ENCODE measurements at places on chromosomes 2 and 18. TPM values are rescaled to one million over a fixed set of nuclear protein-coding genes. Genes with fewer than 3 reads are reported as not detected.

DNA sequence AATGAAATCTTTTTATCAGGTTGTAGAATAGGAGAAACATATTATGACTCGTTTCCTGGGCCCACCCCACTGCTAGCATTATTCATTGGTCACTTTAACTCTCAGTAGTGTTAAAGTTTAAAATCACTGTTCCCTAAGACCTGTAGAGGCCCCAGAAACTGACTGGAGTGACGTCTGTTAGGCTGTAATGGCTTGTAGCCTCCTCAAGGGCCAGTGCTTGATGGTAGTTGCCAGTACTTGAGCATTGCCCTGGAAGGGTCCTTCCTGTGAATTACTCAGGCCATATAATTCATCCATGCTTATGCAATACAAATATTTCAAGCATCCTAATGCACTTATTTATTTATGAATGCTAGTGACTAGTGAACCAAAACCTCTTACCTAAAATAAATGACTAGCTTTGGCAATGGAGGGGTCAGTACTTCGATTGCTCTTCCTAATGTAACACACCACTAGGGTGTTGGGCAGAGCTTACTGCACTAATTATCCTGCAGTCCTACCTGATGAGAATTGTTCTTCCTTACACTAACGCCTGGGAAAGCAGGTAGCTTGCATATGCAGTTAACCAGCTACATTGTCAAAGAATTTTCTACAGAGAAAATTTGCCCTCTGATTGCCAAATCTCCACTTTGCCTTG, 31.2 kb downstream of the ARHGAP25 start:
- no peak overlapping the region for H3K4me3 ChIP-seq
- H3K4me1 ChIP-seq: peaks cover 17% of the 10 kb centered on the region
- no peak overlapping the region for H3K27ac ChIP-seq
- H3K27me3 ChIP-seq: no peaks in the 10 kb centered on the region

GRCh38 chr2:36528274-36528673, 69.7 kb downstream of the FEZ2 start:
- no peak overlapping the region for H3K27ac ChIP-seq
- H3K27me3 ChIP-seq: no peaks in the 10 kb centered on the region
- H3K4me1 ChIP-seq: no peaks in the 10 kb centered on the region
- H3K36me3 ChIP-seq: no peaks in the 10 kb centered on the region

DNA sequence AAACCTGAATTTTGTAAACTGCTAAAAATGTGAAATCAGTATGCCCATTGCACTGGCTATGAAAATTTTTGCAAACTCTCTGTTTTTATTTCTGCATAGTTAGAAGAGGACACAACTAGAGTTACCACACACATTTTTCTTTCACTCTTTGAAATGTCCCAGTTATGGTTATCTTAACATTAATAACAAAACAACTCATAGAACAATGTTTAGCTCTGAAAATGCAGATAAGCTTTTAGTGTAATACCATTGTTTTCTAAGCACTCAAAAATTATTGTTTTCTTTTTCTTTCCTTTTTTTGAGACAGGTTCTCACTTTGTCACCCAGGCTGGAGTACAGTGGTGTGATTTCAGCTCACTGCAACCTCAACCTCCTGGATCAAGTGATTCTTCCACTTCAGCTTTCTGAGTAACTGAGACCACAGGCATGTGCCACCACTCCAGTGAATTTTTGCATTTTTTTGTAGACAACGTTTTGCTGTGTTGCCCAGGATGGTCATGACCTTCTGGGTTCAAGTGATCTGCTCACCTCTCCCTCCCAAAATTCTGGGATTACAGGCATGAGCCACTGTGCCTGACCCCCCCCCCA, 1204.5 kb upstream of the ZEB2 start:
- H3K4me3 ChIP-seq: no peak overlapping the region
- H3K27ac ChIP-seq: no peak overlapping the region
- H3K27me3 ChIP-seq: no peaks in the 10 kb centered on the region
- peaks cover 6% of the 10 kb centered on the region for H3K4me1 ChIP-seq
- no peak for DNase-seq
- no peaks in the 10 kb centered on the region for H3K36me3 ChIP-seq

DNA sequence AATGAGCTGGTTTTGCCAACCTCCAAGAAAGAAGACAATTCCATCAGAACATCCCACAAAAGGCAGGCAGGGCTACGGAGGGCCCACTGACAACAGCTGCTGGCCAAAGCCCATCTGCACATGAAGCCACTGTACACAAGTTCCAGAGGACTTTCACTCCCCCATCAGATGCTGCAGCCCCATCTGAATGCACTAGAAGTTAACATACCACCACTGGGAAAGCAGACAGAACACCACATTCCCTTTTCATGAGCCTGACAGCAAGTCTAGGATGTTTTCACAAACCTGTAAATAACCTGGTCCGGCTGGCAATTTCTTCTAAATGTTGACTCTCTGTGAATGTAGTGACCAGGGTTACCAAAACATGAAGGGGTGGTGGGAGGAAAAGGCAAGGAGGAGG, 41.5 kb downstream of the CCBE1 start:
- H3K4me1 ChIP-seq: no peaks in the 10 kb centered on the region
- no peak for DNase-seq
- no peaks in the 10 kb centered on the region for H3K36me3 ChIP-seq
- peaks cover 3% of the 10 kb centered on the region for H3K27me3 ChIP-seq

- no peaks in the 10 kb centered on the region for H3K27me3 ChIP-seq
- no peaks in the 10 kb centered on the region for H3K36me3 ChIP-seq
- H3K4me1 ChIP-seq: no peaks in the 10 kb centered on the region
- H3K4me3 ChIP-seq: no peak overlapping the region
- no peak overlapping the region for H3K27ac ChIP-seq
These were observed 1293.7 kb upstream of the FAM98A start for GRCh38 chr2:34892766-34893165.

DNA sequence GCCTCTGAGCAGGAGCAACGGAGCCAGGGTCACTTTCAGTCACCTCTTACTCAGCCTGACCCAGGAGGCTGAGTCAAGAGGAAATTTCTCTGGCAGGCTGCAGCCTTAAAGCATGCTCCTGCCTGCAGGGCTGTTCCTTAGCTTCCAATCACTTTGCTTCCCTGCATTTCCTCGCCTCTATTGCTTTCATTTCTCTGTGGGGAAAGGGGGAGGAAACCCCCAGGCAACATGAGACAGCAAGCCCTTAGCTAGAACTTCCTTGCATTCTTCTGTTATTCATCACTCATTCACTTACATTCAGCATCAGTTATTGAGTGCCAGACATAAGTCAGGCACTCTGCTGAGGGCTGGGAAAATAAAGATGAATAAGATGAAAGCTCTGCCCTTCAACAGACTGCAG, 13.0 kb downstream of the XDH start:
- H3K36me3 ChIP-seq: peaks cover 4% of the 10 kb centered on the region
- DNase-seq: no peak
- H3K27me3 ChIP-seq: no peaks in the 10 kb centered on the region
- H3K4me1 ChIP-seq: no peaks in the 10 kb centered on the region
- H3K27ac ChIP-seq: no peak overlapping the region
- H3K4me3 ChIP-seq: no peak overlapping the region

DNA sequence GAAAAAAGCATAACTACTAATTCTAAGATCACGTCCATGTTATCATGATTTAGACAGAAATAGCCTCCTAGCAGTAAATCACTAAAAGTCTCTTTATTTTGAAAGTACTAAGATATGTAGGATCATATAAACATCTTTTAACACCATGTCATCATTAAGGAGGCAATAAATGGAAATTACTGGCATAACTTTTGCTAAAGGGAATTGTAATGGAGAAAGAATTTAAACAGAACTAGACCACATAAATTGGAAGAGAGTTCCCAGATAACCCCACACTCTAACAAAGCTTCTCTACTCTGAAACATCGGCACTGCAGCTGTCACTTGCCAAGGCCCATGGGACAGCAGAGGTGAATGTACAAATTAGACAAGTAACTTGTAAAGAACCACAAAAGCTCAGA, 29.5 kb downstream of the STK39 start:
- peaks cover 4% of the 10 kb centered on the region for H3K4me1 ChIP-seq
- no peak for DNase-seq
- H3K4me3 ChIP-seq: no peak overlapping the region
- no peak overlapping the region for H3K27ac ChIP-seq

DNA sequence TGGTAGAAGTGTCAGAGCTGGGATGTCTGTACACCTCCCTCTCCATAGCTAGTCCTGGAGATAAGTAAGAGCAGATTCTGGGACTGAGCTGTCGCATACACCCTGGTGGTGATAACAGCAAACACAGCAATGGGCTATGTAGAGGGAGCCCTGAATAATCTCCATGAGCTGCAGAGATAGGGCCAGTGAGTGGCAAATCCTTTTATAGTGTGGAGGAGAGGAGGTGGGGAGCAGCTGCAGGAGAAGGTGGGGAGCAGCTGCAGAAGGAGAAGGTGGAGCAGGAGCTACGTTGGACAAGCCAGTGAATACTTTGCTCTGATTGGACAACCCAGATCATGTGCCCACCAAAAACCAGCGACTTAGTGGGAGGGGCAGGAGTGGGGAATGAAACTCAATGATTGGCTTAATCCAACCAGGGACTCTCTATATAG, 85.5 kb downstream of the TMEM247 start:
- no peaks in the 10 kb centered on the region for H3K27me3 ChIP-seq
- no peak overlapping the region for H3K4me3 ChIP-seq
- H3K27ac ChIP-seq: no peak overlapping the region
- no peak for DNase-seq

DNA sequence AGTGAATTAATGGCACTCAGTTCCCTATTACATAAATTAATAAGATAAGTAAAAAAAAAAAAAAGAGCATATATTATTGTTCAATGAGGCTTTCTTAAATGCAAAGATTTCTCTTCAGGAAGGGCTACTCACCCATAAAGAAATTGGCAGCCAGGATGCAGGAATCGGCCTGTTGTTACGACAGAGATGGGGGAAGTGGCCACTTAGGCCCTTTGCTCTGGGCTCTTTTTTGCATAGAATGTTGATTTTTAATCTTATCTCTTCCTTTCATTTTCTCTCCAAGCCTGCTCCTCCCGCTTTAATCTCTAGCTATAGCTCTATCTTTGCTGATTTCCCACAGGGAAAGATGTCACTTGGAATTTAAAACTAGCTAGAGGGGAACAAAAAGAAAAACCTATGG, 391.8 kb upstream of the CRIM1 start:
- peaks cover 4% of the 10 kb centered on the region for H3K36me3 ChIP-seq
- no peaks in the 10 kb centered on the region for H3K27me3 ChIP-seq

- no peaks in the 10 kb centered on the region for H3K36me3 ChIP-seq
- peaks cover 2% of the 10 kb centered on the region for H3K27me3 ChIP-seq
- DNase-seq: no peak
- H3K27ac ChIP-seq: no peak overlapping the region
These were observed 119.5 kb downstream of the NCK2 start for GRCh38 chr2:105864262-105864661.

- no peak for DNase-seq
- H3K4me3 ChIP-seq: no peak overlapping the region
- no peak overlapping the region for H3K27ac ChIP-seq
- peaks cover 32% of the 10 kb centered on the region for H3K4me1 ChIP-seq
These were observed 111.3 kb downstream of the LNPK start for GRCh38 chr2:175890636-175891242.

DNA sequence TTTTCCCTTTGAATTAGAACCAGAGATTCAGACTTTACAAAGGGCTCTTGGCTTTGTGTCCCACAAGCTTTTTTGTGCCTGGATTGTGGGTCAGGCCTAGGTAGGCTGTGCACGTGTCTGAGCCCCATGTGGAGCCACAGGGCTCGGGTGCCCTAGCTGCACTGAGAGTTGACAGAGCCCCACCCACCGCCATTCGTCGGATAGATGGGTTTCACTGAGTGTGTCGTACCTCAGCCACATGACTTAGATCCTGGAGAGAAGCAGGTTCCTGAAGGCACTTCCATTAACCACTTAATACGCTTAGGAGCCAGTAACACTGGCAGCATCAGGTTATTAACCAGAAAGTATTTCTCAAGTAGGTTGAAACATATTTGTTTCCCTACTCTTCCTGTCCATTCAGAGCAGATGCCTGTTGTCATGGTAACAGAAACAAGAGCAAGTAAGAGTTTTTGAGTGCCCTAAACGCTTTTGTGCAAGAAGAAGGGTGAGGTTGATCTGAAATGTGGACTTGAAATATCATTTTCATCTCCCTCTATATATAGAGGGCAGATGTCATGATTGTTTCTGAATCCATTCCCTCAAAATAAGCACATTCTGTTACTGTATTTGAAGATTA, 30.0 kb downstream of the ADCYAP1 start:
- H3K4me1 ChIP-seq: peaks cover 1% of the 10 kb centered on the region
- H3K36me3 ChIP-seq: no peaks in the 10 kb centered on the region
- DNase-seq: no peak

GRCh38 chr2:105796131-105796638, 51.5 kb downstream of the NCK2 start:
- no peak for DNase-seq
- peaks cover 64% of the 10 kb centered on the region for H3K4me1 ChIP-seq
- H3K27me3 ChIP-seq: peaks cover 2% of the 10 kb centered on the region

DNA sequence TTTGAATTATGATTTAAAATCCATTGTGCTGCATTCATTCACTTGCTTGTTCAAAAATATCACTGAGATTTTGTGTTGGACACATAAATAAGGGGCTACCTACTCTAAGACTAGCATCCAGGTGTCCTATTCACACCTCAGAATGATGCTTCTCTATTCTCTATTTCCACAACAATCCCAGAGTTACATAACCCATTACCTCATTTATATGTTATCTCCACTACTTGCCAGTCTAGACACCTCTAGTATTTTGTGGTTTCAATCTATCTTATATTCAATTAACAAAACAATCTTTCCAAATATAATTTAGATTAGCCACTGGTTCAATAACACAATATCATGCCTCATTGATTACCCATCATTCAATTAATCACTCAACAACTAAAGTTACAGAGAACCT, 409.8 kb downstream of the NCKAP5 start:
- no peaks in the 10 kb centered on the region for H3K4me1 ChIP-seq
- H3K27ac ChIP-seq: no peak overlapping the region

GRCh38 chr2:176789751-176790150, 422.8 kb upstream of the HNRNPA3 start:
- no peaks in the 10 kb centered on the region for H3K36me3 ChIP-seq
- no peak overlapping the region for H3K4me3 ChIP-seq
- DNase-seq: no peak

NT5C1B gene
- not detected for total RNA-seq

BMP10 gene
- total RNA-seq: not detected

HOXD1 gene
- total RNA-seq: not detected

NETO1 gene
- total RNA-seq: 5.5 TPM

UGT1A3 gene
- not detected for total RNA-seq

ACVR1 gene
- 36.3 TPM for total RNA-seq

ESPNL gene
- total RNA-seq: 0.81 TPM
